ENCODE measurements at places on chromosomes 4 and X.

- H3K36me3 ChIP-seq, result no peaks in the 10 kb centered on the region
- no peaks in the 10 kb centered on the region for H3K4me1 ChIP-seq
- no peak for DNase-seq
Measured at GRCh38 chr4:2304321-2304876, 42.5 kb upstream of the MXD4 start.

DNA sequence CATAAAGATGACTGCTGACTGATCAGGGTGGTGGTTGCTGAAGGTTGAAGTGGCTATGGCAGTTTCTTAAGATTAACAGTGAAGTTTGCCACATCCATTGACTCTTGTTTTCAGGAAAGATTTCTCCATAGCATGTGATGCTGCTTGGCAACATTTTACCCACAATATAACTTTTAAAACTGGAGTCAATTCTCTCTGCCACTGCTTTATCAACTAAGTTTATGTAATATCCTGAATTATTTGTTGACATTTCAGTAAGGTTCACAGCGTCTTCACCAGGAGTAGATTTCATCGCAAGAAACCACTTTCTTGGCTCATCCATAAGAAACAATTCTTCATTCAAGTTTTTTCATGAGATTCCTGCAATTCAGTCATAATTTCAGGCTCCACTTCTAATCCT lies 166.5 kb upstream of the SPRY1 start:
- DNase-seq, result no peak
- no peak overlapping the region for H3K27ac ChIP-seq
- H3K27me3 ChIP-seq, result no peaks in the 10 kb centered on the region
- H3K4me1 ChIP-seq, result no peaks in the 10 kb centered on the region
- no peaks in the 10 kb centered on the region for H3K36me3 ChIP-seq

DNA sequence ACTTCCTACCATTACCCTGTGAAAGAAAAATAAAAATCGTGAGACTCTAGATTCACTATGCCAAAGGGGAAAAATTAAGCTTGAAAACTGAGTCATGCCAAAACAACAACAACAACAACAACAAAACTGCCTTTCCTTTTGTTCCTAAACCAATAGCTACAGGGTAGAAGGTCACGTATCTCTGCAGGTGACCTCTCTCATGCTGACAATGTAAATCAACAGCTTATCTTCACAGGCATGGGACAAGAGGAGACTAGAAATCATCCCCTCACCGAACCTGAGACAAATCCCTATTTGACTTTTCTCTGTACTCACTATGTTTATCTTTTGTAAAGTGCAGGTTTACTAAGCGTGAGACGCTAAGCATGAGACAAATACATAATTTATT lies 20.5 kb upstream of the AADAT start:
- no peaks in the 10 kb centered on the region for H3K36me3 ChIP-seq
- H3K4me1 ChIP-seq, result peaks cover 7% of the 10 kb centered on the region
- no peaks in the 10 kb centered on the region for H3K27me3 ChIP-seq
- H3K27ac ChIP-seq, result no peak overlapping the region

- no peaks in the 10 kb centered on the region for H3K27me3 ChIP-seq
- H3K36me3 ChIP-seq, result no peaks in the 10 kb centered on the region
- H3K4me1 ChIP-seq, result no peaks in the 10 kb centered on the region
Measured at GRCh38 chrX:150837845-150838244, 60.6 kb downstream of the CD99L2 start.

DNA sequence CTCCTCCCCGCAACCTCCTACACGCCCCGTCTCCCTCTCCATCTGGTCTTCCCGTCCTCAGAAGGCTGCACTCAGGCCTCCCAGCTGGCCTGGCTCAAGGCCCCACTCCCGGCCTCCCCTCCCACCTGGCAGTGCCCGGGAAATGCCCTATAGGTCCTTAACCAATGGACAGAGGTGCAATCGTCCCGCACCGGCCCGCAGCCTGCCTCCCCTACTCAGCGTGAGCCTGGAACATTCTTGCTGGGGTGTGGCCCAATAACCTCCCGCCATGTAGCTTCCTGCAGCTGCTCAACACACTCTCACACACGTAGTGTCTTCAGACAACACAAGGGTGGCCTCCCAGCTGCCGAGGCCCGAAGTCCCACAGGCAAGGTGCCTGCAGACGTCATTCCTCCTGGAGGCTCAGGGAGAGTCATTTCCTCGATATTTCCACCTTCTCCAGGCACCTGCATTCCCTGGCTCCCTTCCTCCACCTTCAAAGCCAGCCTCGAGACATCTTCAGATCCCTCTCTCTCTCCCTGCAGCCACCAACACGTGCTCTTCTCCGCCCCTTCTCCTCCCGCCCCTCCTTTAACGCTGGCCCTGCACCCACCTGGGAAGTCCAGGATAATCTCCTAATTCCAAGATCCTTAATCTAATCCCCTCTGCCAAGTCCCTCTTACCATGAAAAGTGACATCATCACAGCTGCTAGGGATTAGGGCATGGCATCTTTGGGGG lies 56.2 kb downstream of the ADRA2C start:
- no peak overlapping the region for H3K4me3 ChIP-seq
- H3K36me3 ChIP-seq, result no peaks in the 10 kb centered on the region
- no peak overlapping the region for H3K27ac ChIP-seq
- DNase-seq, result no peak
- H3K4me1 ChIP-seq, result peaks cover 7% of the 10 kb centered on the region

DNA sequence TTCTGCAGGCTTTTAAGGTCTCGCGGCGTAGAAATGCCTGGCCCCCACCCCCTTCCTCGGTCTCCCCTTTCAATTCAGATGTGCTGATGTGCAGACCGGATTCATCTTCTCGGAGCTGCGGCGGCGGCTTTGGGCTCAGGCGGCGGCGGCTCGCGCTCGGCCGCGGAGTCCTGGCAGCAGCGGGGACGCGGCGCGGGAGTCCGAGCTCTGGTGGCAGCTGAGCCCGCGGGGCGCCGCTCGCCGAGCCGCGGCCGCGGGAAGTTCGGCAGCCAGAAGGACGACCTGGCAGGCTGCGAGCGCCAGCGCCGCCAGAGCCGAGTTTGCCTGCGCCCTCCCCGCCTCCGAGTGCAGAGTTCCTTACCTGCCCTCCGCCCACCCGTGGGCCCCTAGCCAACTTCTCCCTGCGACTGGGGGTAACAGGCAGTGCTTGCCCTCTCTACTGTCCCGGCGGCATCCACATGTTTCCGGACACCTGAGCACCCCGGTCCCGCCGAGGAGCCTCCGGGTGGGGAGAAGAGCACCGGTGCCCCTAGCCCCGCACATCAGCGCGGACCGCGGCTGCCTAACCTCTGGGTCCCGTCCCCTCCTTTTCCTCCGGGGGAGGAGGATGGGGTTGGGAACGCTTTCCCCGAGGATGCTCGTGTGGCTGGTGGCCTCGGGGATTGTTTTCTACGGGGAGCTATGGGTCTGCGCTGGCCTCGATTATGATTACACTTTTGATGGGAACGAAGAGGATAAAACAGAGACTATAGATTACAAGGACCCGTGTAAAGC lies 448 bp downstream of the TLL1 start:
- no peaks in the 10 kb centered on the region for H3K27me3 ChIP-seq
- no peak overlapping the region for H3K27ac ChIP-seq
- peaks cover 12% of the 10 kb centered on the region for H3K36me3 ChIP-seq
- no peaks in the 10 kb centered on the region for H3K4me1 ChIP-seq

GRCh38 chrX:40778861-40779575 lies 43.7 kb upstream of the MED14 start:
- H3K36me3 ChIP-seq, result no peaks in the 10 kb centered on the region
- no peak overlapping the region for H3K27ac ChIP-seq
- H3K4me1 ChIP-seq, result peaks cover 24% of the 10 kb centered on the region
- no peak for DNase-seq

DNA sequence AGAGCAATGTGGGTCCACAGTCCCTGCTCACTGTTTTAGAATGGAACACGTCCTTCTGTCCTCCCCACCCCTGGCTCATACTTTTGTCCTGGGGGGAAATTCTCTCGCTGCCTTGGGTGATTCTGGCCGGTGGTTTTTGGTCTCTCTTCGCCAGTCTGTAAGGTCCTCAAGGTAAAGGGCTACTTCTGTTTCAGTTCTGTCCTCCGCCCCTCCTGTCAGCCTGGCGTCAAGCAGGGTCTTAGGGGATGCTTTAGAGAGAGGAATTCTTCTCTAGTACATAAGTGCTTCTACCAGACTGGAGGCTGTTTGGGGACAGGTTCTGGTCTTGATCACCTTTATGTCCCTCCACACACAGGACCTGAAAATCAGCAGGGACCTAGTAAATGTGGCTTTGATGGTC lies 617 bp upstream of the MRFAP1L1 start:
- peak overlapping the region; percentile 93 for H3K4me3 ChIP-seq
- no peaks in the 10 kb centered on the region for H3K27me3 ChIP-seq
- H3K4me1 ChIP-seq, result peaks cover 30% of the 10 kb centered on the region

- no peak overlapping the region for H3K4me3 ChIP-seq
- H3K36me3 ChIP-seq, result no peaks in the 10 kb centered on the region
- H3K4me1 ChIP-seq, result no peaks in the 10 kb centered on the region
- H3K27me3 ChIP-seq, result peaks cover 13% of the 10 kb centered on the region
- no peak for DNase-seq
Measured at GRCh38 chrX:38649674-38650647, 88.6 kb downstream of the TSPAN7 start.

Measured in Calu3 (cell line).